ENCODE measurements at places on chromosomes 11 and 22.

GRCh38 chr11:62033191-62034035 lies 66.0 kb upstream of the FTH1 start:
- no peak for DNase-seq

DNA sequence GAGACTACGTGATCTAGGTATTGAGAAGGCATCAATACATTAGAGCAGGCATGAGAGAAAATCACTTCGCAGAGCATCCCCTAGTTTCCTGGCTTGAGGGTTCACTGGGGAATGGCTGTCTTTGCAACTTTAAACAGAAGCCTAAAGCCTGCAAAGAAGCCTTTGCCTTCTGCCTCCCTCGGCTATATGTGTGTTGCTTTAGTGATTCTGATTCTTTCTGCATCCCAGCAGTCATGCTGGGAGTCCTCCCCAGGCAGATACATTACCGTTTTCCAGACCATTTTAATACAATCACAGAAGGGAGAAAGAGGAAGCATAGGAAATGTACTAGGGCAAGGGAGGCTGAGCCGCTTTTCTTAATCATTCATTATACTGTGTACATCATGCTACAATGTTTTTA lies 773.2 kb upstream of the LRRC4C start:
- DNase-seq, result no peak

DNA sequence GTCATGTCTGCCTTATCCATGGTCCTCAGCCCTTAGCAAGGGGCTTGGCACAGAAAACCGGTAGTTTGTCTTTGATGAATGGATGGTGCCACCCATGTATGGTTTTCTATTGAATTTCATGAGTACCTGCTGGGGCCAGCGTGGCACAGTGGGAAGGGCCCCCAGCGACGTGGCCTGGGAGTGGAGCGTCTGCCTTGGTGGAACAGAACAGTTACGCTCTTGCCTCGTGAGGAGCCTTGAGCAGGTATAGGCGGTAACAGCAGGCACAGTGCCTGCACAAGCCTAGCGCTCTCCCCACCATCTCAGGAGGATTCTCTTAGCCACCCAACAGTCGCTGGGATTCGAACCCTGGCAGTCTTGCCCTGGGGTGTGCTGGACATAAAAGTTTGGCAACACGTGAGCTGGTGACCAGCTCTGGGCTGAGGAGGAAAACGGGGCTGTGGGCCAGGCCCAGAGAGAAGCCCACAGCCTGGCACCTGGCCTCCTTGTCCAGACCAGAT lies 3.0 kb upstream of the SSH3 start:
- DNase-seq, result peak; percentile 13

GRCh38 chr11:1653541-1654387 lies 24.2 kb downstream of the KRTAP5-5 start:
- no peak for DNase-seq

DNA sequence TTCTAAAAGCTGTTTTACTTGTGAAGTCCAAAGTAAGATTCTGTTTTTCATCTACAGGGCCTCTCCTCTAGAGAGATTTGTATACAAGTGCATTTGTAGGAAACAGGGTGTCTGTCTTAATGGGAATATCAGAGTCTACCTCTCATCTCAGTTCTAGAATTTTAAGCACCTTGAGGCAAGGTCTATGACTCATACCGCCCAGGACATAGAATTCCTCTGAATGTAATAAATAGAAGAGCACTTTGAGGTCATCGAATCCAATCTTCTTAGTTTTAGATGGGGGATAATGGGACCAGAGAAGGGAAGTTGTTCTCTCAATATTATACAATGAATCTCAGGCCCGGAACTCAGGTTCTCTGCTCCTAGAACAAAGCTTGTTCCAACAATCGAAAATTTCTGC lies 101.8 kb upstream of the TIMP3 start:
- DNase-seq, result no peak

GRCh38 chr11:60691661-60692060 lies 7.8 kb upstream of the MS4A8 start:
- DNase-seq, result no peak

- no peak for DNase-seq
Observed at GRCh38 chr22:25670070-25670461, 71.9 kb upstream of the MYO18B start.

- no peak for DNase-seq
Observed at GRCh38 chr11:36235750-36236149, 53.5 kb downstream of the COMMD9 start.

GRCh38 chr22:31081963-31082605 lies 966 bp downstream of the SMTN start:
- DNase-seq, result peak; percentile 41

GRCh38 chr11:119919656-119920055 lies 190.7 kb upstream of the NECTIN1 start:
- DNase-seq, result no peak

- no peak for DNase-seq
Observed at GRCh38 chr11:42098075-42098474, 638.6 kb upstream of the LRRC4C start.

- no peak for DNase-seq
Observed at GRCh38 chr11:111476956-111477355, 35.2 kb downstream of the BTG4 start.
